ENCODE measurements at places on chromosomes 2 and 18. TPM values are rescaled to one million over a fixed set of nuclear protein-coding genes. Genes with fewer than 3 reads are reported as not detected.

The TRIM43 gene
- not detected for total RNA-seq

The GALR1 gene
- not detected for total RNA-seq

The PCARE gene
- 0.36 TPM for total RNA-seq

The RAB17 gene
- not detected for total RNA-seq

The SULT1C4 gene
- 3.2 TPM for total RNA-seq

The IL18R1 gene
- total RNA-seq = 0.36 TPM

The C2orf66 gene
- not detected for total RNA-seq

The UPP2 gene
- total RNA-seq = not detected

The TMEM37 gene
- total RNA-seq = 0.80 TPM

The ITM2C gene
- total RNA-seq = 4.9 TPM
